ELR (cell line): ENCODE measurements at places on chromosomes 6 and 20.
A peak's percentile ranks its signal among the peaks of the same experiment; 100 is the strongest.

DNA sequence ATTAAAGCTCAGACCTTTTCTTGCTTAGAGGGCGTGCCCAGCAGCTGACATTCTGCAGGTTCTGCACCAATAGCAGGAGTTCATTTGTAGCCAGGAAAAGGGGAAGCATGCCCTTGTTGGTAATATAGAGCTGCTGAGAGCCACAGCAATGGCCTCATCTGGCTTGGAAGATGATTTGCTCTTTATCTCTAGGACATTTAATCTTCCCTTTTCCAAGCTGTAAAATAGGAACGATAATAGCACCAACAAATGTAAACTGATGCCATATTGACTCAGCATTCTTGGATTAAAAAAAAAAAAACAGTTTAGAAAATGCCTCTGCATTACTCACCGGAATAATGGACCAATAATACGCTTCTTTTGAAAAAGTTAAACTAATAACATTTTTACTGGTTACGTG is 93.4 kb upstream of the SLC2A12 start:
- DNase-seq = peak; percentile 36

GRCh38 chr6:119728935-119729334 is 379.4 kb upstream of the MAN1A1 start:
- DNase-seq = no peak

- DNase-seq = no peak
Measured at GRCh38 chr20:6764619-6765018, 2.9 kb upstream of the BMP2 start.

DNA sequence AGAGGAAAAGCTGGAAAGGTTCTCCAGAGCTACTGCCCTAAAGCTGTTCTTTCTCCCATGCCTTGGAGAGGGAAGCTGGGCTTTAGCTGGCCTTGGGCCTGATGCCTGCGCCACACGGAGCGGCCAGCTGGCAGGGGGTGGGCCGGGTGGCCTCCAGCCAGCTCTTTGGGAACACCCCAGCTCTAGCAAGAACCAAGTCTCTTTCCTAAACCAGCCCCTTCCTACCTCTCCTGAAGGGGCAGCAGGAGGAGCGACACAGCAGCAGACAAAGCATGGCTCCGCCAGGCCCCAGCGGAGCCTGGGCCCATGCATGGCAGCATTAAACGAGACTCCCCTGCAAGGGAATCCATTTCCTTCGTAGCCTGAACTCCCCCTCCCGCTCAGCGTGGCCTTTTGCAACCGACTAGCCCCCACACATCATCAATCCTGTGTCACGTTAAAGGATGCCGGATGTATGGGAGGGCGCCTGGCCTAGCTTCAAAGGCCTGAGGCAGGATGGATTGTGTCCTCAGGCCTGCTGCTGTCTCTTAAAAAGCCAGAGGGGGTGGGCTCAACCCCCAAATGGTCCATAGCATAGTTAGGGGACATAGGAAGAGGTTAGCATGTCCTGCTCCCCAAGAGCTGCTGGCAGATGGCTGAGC is 14.0 kb downstream of the MRPS18A start:
- no peak for DNase-seq

DNA sequence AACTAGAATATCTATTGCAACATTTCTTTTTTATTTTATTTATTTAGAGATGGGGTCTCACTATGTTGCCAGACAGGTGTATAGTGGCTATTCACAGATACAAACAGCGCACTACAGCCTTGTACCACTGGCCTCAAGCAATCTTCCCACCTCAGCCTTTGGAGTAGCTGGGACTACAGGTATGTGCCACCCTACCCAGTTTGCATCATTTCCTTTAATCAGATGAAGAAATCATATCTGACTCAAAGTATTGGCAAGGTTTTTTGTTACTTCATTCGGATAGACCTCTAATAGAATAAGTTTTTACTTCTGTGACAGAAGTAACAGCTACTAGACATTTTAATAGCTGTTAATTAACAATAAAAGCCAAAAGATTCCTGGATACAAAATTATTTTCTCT is 153.9 kb downstream of the CDK19 start:
- no peak for DNase-seq

GRCh38 chr6:134806180-134806798 is 143.6 kb downstream of the ALDH8A1 start:
- no peak for DNase-seq

DNA sequence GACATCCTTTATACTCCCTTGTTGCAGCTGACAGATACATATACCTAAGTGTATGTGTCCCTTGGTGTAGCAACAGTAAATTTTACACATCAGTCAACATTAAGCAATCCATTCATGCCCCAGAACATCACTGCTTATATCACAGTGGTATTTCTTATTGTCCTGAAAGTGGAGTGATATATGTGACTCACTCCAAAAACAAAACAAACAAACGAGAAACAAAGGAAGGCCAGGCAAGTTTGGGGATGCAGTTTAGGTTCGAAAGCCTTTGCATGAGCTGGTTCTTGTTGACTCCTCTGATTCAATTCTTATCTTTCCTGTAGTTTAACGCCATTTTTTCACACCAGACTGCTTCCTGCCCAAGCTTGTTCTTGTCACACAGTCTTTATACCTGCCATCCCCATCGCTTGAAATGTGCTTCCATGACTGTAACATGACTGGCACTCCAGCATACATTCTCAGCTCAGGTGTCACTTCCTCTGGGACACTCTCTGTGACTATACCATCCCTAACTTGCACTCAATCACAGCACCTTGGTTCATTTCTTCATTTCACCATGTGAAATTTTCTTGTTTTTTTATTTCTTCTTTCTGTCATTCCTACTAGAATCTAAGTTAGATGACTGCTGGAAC is 125.0 kb upstream of the TSHZ2 start:
- DNase-seq = no peak

- no peak for DNase-seq
Measured at GRCh38 chr6:112743323-112743722, 396.2 kb downstream of the RFPL4B start.

- DNase-seq = no peak
Measured at GRCh38 chr20:38804221-38804620, 1.3 kb upstream of the PPP1R16B start.

GRCh38 chr20:17674722-17675518 is 7.1 kb downstream of the RRBP1 start:
- no peak for DNase-seq

DNA sequence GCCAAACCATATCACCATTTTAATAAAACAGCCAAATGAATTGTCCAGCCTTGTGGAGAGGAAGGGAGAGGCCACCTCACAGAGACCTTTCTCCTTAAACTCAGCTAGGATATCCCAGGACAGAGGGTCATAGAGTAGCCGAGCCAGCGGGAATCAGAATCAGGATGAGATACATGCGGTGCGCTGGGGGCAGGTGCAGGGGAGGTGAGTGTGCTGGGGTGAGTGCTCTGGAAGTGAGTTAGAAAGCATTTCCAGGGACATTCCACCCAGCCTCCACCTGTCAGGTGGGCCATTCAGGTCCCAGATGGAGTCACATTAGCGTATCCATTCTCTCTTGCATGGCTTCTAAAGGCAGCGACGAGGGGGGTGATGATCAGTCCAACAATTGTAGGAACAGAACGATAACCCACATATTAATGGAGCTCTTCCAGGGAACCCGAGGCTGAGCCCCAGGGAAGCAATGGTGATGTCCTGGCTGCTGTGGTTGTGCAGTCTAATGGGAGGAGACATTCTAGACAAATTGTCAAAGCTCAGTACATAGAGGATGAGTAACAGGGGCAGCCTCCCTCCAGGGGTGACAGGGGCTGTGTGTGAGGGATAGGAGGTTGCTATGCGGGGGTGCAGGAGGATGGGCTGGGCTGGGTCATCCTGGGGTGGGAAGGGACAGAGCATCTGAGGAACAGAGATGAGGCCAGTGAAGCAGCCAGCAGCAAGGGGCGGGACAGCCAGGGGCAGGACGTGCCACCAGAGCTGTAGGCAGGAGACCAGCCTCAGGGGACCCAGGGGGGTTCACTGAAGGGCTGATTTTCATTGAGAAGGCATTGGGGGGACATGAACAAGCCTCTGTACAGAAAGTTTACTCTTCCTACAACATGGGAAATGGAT is 88.7 kb upstream of the FRMD1 start:
- no peak for DNase-seq

- no peak for DNase-seq
Measured at GRCh38 chr20:51122931-51123658, 100.2 kb upstream of the KCNG1 start.

- no peak for DNase-seq
Measured at GRCh38 chr6:35876902-35877301, 44.0 kb downstream of the SRPK1 start.

DNA sequence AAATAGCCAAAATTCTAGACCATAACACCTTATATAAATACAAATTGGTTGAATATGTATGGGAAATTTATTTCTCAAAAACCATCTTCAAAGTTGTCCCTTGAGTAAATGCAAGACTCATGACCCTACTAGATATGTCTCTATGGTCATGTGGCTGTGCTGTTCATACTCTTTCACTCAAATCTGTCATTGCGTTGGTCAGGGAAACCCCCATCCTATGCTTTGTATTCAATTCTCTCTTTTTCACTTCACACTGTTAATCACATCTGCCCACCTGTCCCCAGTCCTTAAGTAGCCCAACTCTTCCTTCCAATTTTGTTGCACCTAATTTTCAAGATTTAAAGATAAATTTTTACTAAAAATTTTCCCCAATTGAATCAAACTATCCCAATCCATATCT is 51.0 kb downstream of the RPS12 start:
- DNase-seq = no peak
